Posterior vena cava (tissue), 2 donors: ENCODE measurements at places on chromosomes 7 and 10.

- DNase-seq, result no peak
Measured at GRCh38 chr7:93757426-93757825, 133.1 kb downstream of the TFPI2 start.

DNA sequence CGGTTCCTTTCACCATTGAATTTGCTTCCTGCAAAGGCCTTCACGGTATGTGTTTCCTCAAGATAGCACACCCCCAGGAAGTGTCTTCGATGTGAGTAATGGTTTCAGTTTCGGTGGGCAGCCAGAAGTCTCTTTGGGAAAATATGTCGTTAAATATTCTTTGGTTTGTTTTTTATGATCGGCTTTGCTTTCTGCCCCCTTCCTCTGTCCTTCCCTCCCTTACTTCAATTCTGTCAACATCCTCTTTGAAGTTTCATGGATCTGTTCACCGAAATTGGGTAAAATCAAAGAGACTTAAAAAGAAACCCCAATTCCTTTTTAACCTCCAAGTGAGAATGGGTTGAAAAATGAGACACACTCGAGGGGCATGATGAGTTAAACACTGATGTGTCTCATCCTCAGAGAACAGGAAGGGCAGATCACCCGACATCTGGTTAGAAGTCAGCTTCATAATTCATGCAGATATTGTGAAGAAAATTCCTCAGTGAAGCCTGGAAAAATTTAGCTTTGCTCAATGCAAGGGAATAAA is 170.8 kb upstream of the HABP2 start:
- DNase-seq, result no peak

DNA sequence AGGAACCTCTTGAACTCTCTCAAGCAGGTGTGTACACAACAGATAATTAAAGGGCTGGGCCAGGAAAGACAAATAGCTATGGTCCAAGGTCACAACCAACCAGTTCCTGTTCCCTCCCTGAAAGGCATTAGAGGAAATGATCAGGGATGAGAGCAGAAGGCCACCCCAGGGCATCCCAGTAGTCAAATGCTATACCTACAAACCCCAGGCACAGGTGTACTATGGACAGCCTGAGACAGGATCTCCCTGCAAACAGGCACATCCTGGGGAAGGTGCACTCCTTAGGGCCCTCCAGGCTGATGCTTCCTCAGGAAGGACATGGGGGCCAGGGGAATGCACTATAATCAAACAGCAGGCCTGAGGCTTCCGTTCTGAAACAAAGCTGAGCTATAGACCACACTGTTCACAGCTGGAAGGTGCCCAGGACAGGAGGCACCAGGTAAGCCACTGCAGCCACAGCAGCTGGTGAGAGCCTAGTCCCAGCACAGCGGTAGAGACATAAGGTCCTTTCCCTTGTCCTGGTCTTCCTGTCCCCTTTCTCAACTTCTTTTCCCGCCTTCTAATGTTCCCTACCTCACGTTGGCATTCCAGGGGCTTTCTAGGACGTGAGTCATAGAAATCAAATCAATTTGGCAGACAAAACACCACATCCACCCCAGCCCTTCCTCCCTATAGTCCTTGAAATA is 13.3 kb downstream of the PARP12 start:
- DNase-seq, result no peak

DNA sequence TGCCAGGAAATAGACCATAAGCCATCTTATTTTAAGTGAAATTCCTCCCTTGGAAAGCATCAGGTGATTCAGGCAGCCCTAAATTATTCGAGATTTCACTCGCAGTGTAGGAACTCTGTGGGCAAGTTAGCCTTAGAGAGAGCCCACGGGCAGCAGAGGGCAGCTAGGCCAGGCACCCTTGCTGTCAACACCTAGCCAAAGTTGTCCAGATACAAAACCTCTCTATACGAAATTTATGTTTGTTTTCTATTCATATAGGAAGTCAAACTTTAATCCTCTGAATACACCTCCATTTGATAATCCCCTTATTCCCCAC is 1043.5 kb downstream of the GATA3 start:
- DNase-seq, result no peak

GRCh38 chr10:17425584-17426262 is 28.7 kb downstream of the ST8SIA6 start:
- DNase-seq, result no peak

DNA sequence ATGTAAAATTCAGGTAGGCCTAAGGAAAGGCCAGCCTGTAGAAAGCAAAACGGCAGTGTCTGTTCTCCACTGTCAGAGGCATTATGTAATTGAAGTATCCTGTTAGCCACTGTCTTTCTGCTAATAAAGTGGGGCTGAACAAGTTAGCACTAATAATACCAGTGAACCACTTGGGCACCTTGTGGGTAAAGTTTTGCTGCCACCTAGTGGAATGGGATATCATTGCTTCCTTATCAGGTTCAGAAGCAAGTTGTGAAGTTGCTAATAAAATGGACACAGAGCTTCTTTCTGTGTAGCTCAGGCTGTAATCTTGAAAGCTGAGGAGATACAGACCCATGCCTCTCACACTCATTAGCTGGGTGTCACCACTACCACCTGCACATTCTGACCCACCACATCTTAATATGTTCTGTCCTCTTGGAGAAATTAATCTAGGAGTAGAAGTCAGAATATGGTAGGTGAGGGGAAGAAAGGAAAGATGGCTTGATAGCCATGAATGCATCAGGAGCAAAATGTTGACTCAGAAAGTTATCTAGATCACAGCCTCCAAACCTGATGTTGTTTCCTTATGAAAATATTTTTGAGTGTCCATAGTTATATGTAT is 175.1 kb downstream of the SEPTIN7 start:
- no peak for DNase-seq

GRCh38 chr10:84820596-84820995 is 492.2 kb downstream of the CCSER2 start:
- DNase-seq, result no peak
